Fibroblast of villous mesenchyme (primary cell): ENCODE measurements at places on chromosomes 5 and 9. TPM values are rescaled to one million over a fixed set of nuclear protein-coding genes. Genes with fewer than 3 reads are reported as not detected.

C5orf34 gene
- 3.9 and 7.8 TPM in 2 replicates for total RNA-seq

- no peak for DNase-seq
Measured at GRCh38 chr9:82981552-82981951, 81.4 kb downstream of the RASEF start.

- no peak for DNase-seq
Measured at GRCh38 chr5:115084246-115084793, 85.4 kb downstream of the TRIM36 start.

DNA sequence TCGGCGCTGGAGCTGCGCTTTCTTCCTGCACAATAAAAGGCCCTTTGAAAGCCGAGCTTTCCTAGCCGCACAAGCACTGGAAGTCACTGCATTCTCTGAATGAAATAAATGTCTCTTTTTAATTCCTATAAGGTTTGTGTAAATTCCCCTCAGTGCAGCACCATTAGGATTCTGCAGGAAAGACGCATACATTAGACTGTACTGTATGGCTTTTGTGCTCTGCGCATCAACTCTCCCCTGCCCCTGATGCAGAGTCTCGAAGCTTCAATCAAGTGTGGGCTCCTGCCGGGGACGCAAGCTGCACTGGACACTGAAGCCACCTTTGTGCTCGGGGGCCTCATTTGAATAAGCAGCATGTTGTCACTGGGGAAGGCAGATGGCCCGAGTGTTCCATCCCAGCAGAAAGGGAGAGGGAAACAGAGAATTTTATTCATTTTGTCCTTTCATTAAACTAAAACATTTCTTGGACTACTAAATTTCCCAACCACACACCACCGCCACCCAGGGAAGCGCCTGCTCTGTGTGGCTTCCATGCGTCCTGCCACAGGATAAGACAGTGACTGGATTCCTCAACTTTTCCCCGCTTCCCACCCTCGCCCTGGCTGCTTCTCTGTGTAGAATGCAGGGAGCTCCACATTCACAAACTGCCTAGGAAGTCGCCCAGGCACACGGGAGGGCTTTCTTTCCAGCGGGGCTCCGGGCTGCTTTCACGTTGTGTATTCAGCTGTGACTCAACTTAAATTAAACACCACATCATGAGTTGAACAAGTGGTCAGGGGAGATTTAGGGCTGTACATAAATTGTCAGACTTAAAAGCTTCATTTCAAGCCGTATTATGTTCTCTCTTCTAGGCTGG lies 635.4 kb downstream of the IRX1 start:
- no peak for DNase-seq

- no peak for DNase-seq
Measured at GRCh38 chr9:126432659-126433058, 106.0 kb downstream of the MVB12B start.
